Fibroblast of skin of right biceps (primary cell): ENCODE measurements at places on chromosomes 1 and 21.
A peak's percentile ranks its signal among the peaks of the same experiment; 100 is the strongest.

- peak; percentile 11 for DNase-seq
Observed at GRCh38 chr1:168879896-168880734, 151.1 kb upstream of the DPT start.

GRCh38 chr1:225565847-225566246 is 87.1 kb downstream of the ENAH start:
- DNase-seq, result no peak

DNA sequence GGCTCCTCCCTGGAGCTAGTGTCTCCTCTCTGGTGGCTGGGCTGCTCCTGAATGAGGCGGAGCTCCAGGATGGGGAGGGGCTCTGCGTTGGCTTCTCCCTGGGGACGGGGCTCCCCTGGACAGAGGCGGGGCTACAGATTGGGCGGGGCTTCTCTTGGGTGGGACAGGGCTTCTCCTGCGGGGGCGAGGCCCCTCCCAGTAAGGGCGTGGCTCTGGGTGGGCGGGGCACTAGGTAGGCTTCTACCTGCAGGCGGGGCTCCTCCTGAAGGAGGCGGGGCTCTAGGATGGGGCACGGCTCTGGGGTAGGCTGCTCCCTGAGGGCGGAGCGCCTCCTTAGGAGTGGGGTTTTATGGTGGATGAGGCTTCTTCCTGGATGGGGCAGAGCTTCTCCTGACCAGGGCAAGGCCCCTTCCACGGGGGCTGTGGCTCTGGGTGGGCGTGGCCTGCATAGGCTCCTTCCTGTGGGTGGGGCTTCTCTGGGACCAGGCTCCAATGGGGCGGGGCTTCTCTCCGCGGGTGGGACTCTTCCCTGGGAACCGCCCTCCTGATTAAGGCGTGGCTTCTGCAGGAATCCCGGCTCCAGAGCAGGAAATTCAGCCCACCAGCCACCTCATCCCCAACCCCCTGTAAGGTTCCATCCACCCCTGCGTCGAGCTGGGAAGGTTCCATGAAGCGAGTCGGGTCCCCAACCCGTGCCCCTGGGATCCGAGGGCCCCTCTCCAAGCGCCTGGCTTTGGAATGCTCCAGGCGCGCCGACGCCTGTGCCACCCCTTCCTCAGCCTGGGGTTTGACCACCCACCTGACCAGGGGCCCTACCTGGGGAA is 22.7 kb upstream of the ARF1 start:
- DNase-seq, result peak; percentile 56

GRCh38 chr1:244050835-244051444 is at the start of gene ZBTB18:
ZBTB18 (plus strand) TSS chr1:244051283; CDS start chr1:244051432, 149 bp downstream.
- peak; percentile 83 for DNase-seq

GRCh38 chr1:154386643-154387352 is 18.3 kb upstream of the IL6R start:
- peak; percentile 47 for DNase-seq

GRCh38 chr1:153963850-153964331 is 554 bp upstream of the SLC39A1 start:
- DNase-seq, result peak; percentile 57

DNA sequence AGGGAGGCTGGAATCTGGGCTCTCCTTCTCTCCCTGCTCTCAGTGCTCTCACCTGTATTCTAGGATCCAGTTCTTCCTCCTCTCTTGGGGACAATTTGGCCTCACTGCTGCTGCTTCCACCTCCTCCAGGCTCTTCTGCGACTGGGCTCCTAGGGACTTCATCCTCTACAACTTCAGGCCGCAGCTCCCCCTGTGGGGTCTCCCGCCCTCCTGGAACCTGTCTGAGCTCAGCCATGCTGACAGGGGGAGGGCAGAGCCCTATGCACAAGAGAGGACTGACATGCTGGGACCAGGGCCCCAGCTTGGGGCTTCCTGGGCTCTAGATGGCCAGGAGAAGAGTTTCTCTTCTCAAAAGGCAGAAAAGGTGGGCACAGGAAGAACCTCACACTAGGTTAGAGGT is 1.0 kb downstream of the SH3BP5L start:
- DNase-seq, result no peak

DNA sequence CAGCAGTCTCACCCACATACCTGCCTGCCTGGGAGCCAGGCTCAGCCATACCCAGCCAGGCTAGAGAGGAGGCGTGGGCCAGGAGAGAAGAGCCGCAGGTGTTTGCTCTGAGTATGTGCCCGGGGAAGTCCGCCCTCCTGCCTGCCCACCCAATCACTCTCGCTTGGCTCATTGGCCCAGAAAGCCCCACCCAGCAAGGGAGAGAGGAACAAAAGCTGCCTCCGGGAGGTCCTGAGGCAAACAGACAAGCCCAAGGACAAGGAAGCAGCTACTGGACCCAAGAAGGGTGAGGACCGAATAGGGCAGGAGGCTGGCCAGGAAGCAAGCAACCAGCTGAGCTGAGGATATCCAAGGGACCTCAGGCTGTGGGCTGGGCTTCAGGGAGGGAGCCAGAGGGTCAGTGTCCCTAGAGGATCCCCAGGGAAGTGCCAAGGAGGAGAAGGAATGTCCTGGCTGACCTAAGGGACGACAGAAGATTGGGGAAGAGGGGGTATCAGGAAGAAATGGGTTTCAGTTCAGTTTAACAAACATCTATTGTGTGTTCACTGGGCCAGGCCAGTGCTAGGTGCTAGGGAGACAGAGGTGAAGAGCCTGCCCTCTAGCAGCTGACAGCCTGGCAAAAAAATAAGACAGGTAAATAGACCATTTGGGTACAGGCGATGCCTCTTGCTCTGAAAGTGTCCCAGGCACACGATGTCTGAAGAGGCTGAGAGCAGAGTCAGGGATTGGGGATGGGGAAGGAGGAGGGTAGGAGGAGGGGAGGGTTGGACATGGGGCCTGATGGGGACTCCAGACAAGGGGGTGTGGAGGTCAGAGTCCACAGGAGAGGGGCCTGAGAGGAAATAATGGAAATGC is at the start of gene GJB4:
TSS of gene GJB4 (plus strand) at position 238 of the 855 bp plus-strand sequence. CDS start 1,515 bp downstream, outside the sequence.
- DNase-seq, result no peak

DNA sequence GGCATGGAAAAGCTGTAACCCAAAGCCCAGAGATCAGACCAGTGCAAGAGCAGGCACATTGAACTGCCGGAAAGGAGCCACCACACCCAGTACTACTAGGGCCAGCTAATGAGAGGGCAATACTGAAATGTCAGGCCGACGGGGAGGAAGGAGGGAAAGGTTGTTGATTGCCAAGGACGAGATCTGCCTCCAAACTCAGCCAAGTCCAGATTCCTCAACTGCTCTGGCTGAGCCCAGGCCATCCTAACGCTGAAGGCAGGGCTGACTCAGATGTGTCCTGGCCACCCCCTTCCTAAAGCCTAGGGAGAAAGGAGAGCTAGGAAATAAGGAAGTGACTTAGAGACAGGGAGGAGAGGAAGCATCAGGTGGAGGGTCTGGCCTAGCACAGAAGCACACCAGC is 42.1 kb upstream of the IPO9 start:
- no peak for DNase-seq
